ENCODE measurements at places on chromosomes 1 and 21. TPM values are rescaled to one million over a fixed set of nuclear protein-coding genes. Genes with fewer than 3 reads are reported as not detected.

The KIF2C gene
- 41.4 TPM for total RNA-seq

The TATDN3 gene
- total RNA-seq, result 18.0 TPM

The HCRTR1 gene
- total RNA-seq, result not detected

The AMY1A gene
- not detected for total RNA-seq

The ANKRD34A gene
- 8.7 TPM for total RNA-seq

The MECR gene
- total RNA-seq, result 33.8 TPM

The DAB1 gene
- total RNA-seq, result 0.09 TPM

The ACP6 gene
- 5.2 TPM for total RNA-seq

The LENEP gene
- total RNA-seq, result 0.62 TPM

The ACTL8 gene
- not detected for total RNA-seq

The TSPEAR gene
- total RNA-seq, result not detected

The AGPAT3 gene
- 69.3 TPM for total RNA-seq

The FAM110D gene
- not detected for total RNA-seq

The TCHH gene
- 0.11 TPM for total RNA-seq

The CYB5RL gene
- 13.9 TPM for total RNA-seq

The ADAMTS1 gene
- total RNA-seq, result not detected

The TFB2M gene
- 32.9 TPM for total RNA-seq

The EPHA10 gene
- total RNA-seq, result 0.04 TPM

The AK2 gene
- total RNA-seq, result 305 TPM

The FALEC gene
- not detected for total RNA-seq

The FCRL6 gene
- 1.8 TPM for total RNA-seq

The NOS1AP gene
- total RNA-seq, result not detected

The ASPM gene
- total RNA-seq, result 19.2 TPM

The COL16A1 gene
- 0.85 TPM for total RNA-seq

The PGBD5 gene
- total RNA-seq, result not detected

The BEND5 gene
- 1.1 TPM for total RNA-seq

The TRMT1L gene
- total RNA-seq, result 23.2 TPM

The FMO4 gene
- 1.7 TPM for total RNA-seq

The SPRR2B gene
- not detected for total RNA-seq

The YIPF1 gene
- 17.4 TPM for total RNA-seq

The PRAMEF5 gene
- not detected for total RNA-seq

The SPTA1 gene
- not detected for total RNA-seq

The LCA5L gene
- total RNA-seq, result 0.33 TPM

The CD46 gene
- 86.1 TPM for total RNA-seq

The LRRIQ3 gene
- 2.0 TPM for total RNA-seq

The MPZ gene
- total RNA-seq, result 1.9 TPM

The FCRL3 gene
- 10.5 TPM for total RNA-seq

The FAM163A gene
- not detected for total RNA-seq

The TINAGL1 gene
- total RNA-seq, result not detected

The SH3BGR gene
- 5.8 TPM for total RNA-seq

The RAB3B gene
- total RNA-seq, result 0.13 TPM

The LMX1A gene
- not detected for total RNA-seq

The HHAT gene
- 1.4 TPM for total RNA-seq

Data from CD8-positive, alpha-beta memory T cell (primary cell).